COLO829 (cell line): ENCODE measurements at places on chromosomes 3 and 15.
A peak's percentile ranks its signal among the peaks of the same experiment; 100 is the strongest.

GRCh38 chr3:66504850-66505641 lies 4.2 kb upstream of the LRIG1 start:
- no peak for DNase-seq

GRCh38 chr3:170614214-170614966 lies 28.5 kb upstream of the SLC7A14 start:
- peak; percentile 32 for DNase-seq

GRCh38 chr3:146655333-146655996 lies 50.3 kb upstream of the PLSCR5 start:
- no peak for DNase-seq

DNA sequence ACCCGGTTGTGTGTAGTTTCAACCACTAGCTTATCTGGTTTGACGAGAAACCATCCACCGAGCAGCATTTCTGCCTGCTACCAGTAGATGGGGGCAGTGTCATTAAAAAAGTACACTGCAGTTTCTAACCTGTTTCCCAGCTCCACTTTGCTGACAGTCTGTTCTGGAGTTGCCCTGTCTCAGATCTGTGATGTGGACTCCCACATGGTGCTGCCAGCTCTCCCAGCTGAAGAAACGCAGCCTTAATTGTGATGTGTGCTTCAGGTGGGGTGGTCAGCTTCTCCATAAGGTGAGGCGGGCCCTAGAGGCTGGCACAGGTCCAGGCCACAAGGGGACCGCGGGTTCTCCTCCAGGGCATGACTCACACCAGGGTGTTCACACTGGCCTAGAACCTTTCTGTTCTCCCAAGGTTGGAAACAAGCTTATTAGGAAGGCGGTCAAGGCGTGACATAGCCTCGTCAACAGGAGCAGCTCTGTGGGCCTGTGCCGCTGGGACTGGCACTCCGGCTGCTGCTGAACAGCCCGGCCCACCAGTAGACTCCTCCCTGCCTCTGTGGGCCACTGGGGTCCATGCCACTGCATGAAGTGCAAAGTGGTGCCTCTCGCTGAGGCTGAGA lies 2.9 kb upstream of the FAM43A start:
- peak; percentile 98 for DNase-seq

DNA sequence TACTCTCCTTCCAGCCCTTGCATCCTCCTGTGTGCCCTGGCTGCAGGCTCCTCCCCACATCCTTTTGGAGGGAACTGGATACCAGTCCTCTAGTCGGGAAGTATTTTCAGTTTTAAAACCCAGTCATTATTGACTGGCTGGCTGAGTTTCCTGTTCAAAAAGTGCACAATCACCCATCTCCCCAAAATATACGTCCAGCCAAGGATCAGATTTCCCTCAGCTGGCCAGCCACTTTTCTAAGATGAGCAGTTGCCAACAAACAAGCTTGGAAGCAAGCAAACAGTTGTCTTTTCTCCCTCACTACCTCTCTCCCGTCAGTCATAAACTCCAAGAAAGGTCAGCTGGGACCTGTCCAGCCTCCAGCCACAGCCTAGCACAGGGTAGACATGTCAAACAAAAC lies 147.7 kb upstream of the GALNT15 start:
- DNase-seq: no peak

- peak; percentile 47 for DNase-seq
Measured at GRCh38 chr3:76024640-76025039, 239.3 kb upstream of the ZNF717 start.

- DNase-seq: peak; percentile 21
Measured at GRCh38 chr3:170907637-170908234, 701 bp downstream of the EIF5A2 start.

DNA sequence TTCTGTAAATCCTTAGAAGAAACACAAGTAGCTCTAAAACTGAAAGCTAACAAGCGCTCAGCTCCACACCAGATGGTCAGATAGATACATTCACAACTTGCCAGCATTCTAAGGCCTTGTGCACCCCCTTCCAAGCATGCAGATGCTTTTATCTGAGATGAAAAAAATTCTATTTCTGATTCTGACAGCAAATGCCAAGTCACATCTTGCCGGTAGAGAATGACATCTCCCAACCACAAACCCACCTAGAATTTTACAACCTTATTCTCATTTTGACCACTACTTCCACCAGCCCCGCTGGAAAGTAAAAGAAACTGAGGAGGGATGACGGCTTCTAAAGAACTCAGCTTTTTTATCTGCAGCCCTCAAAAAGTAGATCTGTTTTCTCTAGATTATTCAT lies 57.7 kb downstream of the SUMF1 start:
- no peak for DNase-seq

DNA sequence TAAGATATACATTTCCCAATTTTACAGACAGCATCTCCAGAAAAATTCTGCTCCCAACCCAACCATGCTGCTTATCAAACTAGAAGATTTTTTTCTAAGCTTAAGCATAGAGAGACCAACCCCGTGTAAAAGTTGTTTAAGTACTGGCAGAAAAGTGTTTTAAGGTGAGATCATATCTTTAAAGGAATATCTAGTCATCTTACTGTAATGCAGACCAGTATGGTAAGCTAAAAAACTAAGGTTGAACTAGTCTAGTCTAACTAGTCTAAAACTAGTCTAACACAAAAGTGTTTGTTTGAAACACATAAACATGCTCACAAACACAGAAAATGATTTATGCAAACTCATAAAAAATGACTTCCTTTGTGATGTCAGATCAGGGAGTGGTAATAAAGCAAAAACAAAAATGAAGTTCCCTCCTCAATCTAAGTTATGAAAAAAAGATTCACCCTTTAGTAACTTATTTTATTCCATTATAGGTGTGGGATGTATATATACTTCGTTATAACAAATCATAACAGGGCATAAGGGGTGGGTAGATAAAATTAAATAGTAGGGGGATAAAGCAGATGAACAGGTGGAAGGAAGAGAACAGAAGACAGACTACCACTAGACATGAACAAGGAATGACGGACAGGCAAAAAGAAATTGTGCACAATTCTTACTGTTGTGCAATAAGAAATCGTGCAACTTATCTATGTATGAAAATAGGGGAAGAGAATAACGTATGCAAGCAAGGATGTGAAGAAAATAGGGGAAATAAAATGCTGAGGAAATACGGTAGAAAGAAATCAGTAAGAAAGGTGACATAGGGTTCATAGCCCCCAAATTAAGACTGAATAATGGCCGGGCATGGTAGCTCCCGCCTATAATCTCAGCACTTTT lies 10.0 kb downstream of the MYO5A start:
- no peak for DNase-seq

DNA sequence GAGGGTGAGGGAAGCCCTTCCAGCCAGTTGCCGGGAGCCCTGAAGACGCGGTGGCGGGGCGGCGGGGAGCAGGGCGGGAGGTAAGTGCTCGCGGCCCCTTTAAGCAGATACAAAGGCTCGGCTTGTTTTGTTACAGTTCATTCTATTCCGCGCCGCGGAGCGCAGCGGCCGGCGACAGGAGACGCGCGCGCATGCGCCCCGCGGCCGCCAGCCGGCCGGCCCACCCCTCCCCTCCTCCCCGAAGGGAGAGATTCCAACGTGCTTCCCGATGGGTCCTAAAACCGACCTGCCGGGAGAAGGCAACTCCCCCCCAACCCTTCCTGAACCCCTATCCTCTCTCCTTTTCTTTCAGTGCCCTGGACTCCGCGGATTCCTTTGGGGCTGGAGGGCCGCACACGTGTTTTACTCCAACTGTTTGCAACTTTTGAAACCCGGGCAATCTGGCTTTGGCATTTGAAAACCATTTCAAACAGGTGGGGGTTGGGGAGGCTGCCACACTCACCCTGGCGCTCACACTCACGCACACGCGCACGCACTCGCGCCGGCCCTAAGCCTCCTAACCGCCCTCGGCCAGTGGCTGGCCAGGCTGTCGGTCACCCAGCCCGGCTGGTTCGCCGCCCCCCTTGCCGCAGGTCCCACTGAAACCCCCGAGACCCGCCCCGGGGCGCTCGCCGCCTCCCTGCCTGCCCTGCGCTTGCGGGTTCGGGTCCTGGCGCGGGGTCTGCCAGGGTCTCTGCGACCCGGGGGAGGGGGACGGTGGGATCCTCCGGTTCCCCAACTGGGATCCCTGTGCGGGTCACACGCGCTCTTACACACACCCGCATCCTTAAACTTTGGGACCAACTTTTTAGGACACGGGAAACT lies at the start of gene MAGI1:
Gene MAGI1, minus strand, starts transcription at position 193 of the 864 bp plus-strand sequence. CDS start 610 bp downstream, outside the sequence.
- peak; percentile 92 for DNase-seq

- DNase-seq: no peak
Measured at GRCh38 chr3:24168977-24169376, 223.9 kb downstream of the NR1D2 start.

DNA sequence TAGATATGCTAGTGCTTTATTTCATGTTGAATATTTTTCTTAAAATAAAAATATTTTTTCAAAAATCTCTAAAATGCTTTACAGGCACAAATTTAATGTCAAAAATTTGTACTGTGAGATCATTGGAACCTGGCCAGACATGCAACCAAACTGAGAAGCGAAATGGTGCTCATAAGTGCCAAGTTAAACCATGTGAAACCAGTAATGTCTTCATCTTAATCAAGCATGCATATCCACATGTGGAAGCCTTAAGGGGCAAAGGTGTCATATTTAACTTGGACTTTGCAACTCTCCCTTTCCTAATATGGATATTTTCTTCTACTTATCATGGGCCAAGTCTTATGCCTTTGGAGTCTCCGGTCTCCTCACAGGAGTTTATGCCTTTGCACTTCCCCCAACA lies 208.9 kb upstream of the COL8A1 start:
- DNase-seq: no peak

DNA sequence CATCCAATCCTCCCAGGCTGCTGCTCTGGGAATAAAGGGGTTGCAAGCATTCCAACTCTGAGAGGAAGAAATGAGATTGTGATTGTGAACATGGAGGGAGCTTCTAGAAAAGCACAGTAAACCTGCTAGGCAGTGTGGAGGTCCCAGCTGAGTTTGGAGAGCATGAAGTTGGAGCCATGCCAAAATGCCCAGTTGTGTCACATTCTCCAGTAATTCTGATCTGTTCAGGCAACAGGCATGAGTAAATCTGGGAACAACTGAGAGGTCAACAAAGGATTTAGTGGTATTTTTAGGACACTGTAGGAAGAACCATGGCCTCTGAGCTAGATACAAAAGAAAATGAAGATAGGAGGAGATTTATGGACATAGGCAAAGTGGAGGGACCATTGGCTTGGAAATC lies 74.7 kb downstream of the CYP19A1 start:
- DNase-seq: no peak

DNA sequence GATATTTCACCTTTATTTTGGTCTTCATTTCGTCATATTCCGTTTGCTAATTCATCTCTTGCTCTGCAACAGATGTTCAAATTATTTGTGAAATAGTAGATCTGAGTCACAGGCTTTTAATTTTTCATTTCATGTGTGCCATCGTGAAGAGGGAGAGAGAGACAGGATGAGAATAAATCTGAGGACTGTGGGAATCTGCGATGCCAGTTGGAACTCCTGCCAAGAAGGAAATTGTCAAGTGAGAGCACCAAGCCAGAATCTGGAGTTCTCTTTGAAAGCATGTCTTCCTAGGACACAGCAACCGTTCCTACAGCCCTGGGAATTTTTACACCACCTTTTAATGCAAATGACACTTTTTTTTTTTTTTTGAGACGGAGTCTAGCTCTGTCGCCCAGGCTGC lies 48.8 kb downstream of the NSMCE3 start:
- DNase-seq: no peak

DNA sequence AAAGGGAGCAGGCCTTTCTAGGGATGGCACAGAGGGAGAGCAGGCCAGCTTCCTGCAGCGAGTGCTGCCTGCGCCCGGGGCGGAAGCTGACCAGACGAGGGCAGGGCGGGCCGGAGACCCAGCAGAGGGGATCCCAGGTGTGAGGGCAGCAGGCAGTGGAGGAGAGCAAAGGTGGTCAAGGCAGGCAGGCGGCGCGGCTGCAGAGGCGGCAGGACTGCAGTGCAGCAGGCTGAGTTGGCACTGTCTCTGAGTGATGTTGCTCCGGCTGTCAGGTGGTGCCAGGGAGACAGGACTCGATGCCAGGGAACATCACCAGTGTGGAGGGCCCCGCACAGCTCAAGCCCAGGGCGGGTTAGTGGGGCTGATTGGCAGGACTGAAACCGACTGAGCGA lies 22.3 kb upstream of the PLXNA1 start:
- no peak for DNase-seq

- DNase-seq: no peak
Measured at GRCh38 chr3:44248152-44248551, 6.5 kb downstream of the TOPAZ1 start.

DNA sequence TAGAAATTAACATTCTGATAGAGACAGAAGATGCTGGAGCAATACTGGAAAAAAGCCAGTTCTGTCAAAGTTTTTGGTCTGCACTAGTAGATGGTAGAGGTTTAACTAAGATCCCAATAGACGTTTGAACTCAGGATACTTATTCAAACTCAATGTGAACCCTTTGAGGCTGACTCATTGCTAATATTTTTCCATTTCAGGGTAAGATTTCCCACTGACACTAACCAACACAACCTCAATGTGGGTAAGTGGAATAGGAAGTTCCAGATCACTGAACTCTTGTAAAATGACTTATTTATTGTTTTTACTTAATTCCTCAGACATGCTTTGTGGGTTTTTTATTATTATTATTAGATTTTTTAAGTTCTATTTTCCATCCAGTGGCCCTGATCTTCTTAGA lies 1024.8 kb downstream of the EPHA3 start:
- DNase-seq: no peak

DNA sequence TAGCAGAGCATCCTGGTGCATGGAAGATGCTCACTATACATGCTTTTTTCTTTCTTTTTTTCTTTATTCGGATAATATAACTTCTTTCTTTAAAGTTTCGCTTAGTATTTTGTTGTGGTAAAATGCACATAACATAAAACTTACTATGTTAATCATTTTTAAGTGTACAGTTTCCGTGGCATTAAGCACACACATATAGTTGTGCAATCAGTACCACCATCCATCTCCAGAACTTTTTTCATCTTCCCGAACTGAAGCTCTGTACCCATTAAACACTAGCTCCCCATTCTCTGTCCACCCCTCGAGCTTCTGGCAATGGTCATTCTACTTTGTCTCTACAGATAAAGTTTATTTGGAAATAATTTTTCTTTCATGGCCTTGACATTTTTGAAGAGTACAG lies 1.0 kb upstream of the JAGN1 start:
- DNase-seq: no peak

DNA sequence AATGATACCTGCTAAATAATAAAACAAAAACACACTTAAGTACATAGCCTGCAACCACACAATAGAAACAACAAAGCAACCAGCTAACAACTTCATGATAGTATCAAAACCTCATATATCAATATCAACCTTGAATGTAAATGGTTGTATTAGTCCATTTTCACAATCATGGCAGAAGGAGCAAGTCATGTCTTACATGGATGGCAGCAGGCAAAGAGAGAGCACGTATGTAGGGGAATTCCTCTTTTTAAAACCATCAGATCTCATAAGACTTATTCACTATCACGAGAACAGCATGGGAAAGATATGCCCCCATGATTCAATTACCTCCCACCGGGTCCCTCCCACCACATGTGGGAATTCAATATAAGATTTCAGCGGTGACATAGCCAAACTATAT lies 44.5 kb upstream of the PTX3 start:
- DNase-seq: no peak

GRCh38 chr15:74994236-74994635 lies 1.1 kb upstream of the SCAMP5 start:
- DNase-seq: no peak
